ENCODE measurements at places on chromosomes 2 and 18.
A peak's percentile ranks its signal among the peaks of the same experiment; 100 is the strongest.

DNA sequence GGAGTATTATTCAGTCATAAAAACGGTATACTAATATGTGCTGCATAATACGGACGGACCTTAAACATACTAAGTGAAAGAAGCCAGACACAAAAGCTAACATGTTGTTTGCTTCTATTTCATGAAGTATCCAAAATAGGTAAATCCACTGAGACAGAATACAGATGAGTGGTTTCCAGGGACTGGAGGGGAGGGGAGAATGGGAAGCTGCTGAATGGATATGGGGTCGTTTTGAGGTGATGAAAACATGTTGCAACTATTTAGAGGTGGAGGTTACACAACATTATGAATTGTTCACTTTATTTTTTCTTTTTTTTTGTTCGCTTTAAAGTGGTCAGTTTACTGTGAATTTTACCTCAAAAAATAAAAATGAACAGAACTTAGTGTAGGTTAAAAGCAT, 52.9 kb downstream of the RAB10 start:
- no peak for DNase-seq

DNA sequence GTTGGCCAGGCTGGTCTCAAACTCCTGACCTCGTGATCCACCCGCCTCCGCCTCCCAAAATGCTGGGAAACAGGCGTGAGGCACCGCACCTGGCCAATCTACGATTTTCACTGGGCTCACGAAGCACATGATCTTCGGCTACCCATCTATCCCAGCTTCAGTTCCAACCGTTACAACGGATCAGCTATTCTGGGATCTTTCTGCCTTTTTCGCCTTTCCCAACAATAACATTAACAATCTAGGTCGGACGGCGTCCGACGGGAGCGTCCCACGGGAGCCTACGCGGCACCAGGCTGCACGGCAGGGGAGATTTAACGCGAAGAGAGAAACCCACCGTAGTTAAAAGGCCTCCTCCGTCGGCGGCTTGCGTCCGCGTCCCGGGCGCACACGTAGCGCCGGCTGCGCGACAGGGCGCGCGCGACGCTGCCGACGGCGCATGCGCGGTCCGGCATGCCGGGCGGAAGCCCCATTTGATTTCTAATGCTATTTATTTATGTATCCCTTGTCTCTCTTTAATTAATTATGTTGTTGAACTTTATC, at the start of gene MSL3B:
TSS of gene MSL3B (minus strand) at position 394 of the 540 bp plus-strand sequence.
- DNase-seq = peak; percentile 55

GRCh38 chr2:120231974-120232635, 8.9 kb upstream of the TMEM185B start:
- DNase-seq = peak; percentile 59

DNA sequence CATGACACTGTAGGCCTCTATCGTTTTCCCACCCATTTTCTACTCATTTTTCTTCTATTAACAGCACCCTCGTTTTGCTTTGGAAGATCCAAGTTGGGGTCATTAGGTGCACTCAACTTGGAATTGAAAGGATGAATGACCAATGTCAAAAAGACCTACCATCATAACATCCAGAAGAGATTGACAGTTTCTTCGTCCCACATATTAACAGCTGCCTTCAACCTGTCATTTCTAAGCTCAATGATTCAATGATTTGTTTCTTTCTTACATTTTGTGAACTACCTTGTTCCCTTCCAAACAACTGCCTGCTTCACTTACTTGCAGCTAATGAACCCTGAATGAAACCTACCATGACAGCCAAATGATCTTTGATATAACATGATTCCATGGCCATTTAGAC, 224.0 kb upstream of the KCNH7 start:
- no peak for DNase-seq

GRCh38 chr2:216402751-216403150, 9.5 kb upstream of the SMARCAL1 start:
- DNase-seq = no peak

DNA sequence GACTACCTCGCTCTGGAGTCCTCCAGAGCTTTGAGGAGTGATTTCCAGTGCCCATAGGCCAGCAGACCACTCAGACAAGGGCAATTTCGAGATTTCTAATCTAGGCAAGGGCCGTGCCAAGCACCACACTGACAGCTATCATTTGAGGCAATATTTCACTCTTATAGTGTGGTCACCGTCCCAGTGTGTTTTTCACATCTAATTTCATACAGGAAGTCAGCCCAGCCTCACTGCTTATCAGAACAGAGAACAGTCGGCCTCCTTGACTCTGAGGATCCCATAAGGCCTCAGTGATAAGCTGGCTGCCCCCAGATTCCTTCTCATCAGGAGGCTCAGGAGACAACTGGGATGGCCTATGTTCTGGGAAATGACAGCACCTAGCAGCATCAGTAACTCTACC, 581 bp downstream of the CAPN14 start:
- DNase-seq = no peak

DNA sequence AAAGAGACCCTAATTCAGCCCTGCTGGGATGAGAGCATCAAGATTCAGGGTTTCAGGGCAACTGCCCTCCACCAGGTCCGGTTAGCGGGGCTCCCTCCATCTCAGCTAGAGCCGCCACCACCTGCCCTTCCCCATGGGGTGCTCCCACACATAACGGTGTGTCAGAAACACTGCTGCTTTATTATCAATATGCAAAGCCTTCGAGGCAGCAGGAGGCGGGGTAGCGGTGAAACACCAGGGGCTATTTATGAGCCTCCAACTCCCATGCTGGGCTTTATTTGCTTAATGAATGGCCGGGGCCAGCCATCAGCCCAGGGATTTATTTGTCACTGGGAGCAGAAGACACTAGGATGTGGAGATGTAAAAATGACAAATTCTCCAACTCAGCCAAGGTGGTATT, 109.8 kb downstream of the GALNT14 start:
- no peak for DNase-seq

- DNase-seq = peak; percentile 60
These were observed 300.1 kb upstream of the TRIB2 start for GRCh38 chr2:12416600-12416999.

- DNase-seq = no peak
These were observed 219.5 kb upstream of the NRP2 start for GRCh38 chr2:205462681-205463345.

DNA sequence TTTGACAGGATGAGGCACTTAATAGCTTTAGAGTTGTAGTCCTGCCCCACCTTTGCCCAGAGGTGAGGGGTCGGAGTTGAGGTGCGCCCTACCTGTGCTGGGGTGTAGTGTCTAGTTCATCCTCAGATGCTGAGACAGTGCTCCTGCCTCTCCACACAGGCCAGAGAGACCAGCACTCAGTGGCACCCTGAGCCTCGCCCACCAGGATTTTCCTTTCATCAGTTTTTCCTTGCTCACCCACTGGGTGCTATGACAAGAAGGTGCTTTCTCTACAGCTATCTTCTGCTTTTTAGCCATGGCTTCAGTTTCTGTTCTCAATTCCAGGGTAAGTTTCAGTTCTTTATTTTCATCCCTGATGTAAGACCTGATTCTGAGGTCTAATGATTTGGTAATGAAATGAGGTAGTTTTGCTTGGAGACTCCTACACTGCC, 16.8 kb upstream of the TMEM131 start:
- peak; percentile 73 for DNase-seq

DNA sequence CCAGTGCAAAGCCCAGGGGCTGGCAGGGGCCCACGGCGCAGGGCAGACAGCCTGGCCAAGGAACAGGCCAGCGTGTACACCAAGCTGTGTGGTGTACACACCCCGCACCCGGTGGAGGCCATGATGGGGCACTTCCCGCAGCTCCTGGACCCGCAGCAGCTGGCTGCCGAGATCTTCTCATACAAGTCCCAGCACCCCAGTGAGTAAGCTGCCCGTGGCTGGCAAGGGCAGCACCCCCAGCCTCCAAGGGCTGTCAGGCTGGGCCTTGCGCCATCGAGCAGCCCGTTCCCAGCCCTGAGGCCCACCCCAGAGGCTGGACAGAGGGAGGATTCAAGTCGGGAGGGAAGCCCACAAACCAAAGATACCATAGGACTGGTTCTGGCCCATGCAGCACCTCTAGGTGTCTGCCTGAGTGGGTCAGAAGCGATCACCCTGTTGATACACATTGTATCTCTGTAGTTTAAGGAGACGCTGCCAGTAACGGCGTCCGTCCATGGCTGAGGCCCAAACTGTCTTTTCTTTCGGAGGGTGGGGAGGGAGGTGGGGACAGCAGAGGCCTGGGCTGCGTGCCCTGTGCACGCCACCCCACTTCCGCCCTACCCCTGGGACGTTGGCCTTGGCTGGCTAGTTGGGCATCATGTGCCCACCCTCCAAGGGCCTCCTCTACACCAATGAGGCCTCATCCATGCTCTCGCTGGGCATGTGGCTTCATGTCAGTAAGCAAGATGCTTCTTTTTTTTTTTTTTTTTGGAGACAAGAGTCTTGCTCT, 16.8 kb upstream of the MTERF4 start:
- DNase-seq = no peak

DNA sequence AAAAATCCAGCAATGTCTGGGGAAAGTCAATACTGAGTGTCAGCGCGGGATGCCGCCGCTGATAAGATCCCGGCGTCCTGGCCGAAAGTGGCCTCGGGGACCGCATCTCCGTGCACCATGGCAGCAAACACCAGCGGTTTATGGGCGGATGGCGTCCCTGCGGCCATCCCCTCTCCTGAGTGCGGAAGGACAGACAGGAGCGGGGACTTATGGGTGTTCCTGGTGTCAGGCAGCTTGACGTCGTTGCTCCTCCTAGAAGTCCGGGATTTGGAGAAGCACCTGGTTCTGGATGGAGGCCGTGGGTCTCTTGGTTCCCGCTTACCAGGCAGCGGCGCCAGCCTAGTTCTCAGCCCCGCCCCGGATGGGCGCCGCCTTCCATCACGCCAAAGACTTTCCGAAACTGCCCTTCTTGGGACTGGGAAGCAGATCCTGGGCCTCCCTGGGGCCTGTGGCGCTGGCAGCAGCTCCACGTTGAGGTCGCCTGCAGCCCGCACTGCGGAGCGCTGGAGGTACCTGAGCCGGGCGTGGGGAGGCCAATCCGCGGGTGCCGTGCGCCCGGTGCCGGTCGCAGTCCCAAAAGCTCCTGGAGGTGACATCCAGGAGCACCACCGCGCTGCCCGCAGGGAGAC, 119.1 kb downstream of the CCDC74A start:
- no peak for DNase-seq

DNA sequence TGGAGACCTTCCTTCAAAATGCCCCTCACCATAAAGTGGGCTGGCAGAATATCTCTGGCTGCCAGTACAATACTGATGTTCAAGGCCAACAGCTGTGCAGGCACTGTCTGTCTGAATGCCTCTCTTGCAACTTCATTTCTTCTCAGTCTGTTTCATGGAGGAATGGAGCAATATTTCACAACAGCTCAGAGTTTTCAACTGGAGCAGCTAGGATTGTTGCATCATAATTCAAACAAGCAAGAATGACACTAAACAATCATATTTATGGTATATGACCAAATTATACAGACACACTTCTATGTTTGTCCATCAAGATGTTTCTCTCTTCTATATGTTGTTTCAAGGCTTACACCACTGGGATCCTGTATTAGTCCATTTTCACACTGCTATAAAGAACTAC, 444.2 kb downstream of the LRATD1 start:
- DNase-seq = no peak

GRCh38 chr2:50723286-50723938, 308.5 kb downstream of the NRXN1 start:
- DNase-seq = no peak

DNA sequence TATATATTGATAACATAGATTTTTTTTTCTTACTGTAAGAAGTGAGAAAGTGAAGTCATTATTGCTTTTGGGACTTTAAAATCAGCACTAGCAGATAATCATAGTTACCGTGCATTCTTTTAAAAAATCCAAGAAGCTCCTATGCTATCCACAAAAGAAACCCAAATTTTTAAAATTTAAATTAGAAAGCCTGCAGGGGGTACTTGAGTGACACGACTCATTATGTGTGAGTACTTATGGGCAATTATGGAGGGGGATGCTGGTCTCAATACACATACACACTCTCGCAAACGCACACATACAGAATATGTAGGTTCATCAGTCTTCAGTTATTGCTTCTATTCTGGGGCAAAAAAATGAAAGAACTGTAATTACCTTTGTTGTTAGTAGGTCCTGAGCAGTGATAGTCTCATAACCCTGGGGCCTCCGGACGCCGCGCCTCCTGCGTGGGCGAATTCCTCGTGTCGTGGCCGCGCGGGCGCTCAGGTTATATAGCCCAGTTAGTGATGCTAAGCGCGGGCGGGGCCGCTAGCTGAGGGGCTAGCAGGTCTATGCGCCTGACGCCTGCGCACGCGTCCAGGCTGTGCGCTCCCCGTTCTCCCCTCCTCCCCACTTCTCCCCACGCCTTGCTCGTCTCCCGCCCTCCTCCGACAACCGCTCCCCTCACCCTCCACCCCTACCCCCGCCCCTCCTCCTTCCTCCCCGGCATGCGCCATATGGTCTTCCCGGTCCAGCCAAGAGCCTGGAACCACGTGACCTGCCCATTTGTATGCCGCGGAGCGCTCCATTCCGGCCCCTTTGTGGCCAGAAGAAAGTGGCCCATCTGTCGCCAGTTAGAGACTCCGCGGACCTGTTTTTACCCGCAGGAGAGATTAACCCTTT, at the start of gene NEUROD1:
TSS of gene NEUROD1 (minus strand) at position 463 of the 882 bp plus-strand sequence. CDS start 1,657 bp downstream, outside the sequence.
- peak; percentile 18 for DNase-seq

DNA sequence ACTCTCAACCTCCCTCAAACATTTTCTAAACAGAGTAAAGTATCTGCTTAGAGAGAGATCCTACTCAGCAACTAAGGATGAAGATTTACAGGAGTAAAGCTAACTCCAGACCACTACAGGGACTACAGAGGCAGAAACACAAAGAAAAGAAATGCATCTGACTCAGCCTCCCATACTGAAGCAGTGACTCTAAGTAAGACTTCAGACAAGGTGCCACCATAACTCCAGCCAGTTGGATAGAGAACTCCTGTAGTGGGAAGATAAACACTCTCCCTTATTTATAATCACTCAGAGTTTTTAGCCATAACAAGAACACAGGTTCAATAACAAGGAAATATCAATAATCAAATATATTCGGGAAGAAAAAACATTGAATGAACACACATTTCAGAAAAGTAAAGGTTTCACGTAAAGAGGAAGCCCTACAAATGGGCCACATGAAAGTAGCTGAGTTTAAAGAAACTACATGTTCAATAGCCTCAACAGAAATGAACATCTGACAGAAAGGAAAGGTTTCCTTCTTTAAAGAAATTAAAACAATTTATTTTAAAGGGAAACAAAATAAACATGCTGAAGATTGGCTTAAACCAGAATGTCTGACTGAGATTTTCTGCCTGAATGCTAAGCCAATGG, 519.9 kb downstream of the KCNJ3 start:
- DNase-seq = no peak

- DNase-seq = no peak
These were observed 55.6 kb downstream of the RPL37A start for GRCh38 chr2:216554286-216554685.

GRCh38 chr2:31219131-31219969, 2.0 kb upstream of the CAPN14 start:
- DNase-seq = no peak

DNA sequence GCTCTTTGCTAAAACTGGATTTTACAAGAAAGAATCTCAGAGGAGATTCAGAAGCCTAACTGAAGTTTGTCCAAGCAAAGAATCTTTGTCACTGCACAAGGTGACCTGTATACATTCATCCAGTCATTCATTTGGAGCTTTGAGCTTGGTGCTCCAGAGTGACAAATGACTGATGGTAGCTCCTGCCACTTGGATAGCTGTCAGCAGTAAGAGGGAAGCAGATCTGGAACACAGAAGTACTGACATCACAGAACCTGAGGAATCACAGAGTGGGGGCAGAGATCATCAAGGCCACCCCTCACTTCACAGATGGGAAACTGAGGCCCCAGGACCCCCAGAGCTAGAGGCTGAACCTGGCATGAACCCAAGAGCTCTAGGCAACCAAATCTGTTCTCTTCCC, 28.8 kb upstream of the IGFBP2 start:
- DNase-seq = no peak

- DNase-seq = no peak
These were observed 86.3 kb downstream of the R3HDM1 start for GRCh38 chr2:135617501-135618015.

GRCh38 chr2:65802298-65802942, 370.0 kb upstream of the SPRED2 start:
- DNase-seq = no peak

Measured in activated CD4-positive, alpha-beta T cell treated with anti-CD3 and anti-CD28 coated beads, Interleukin-2, amount 50 U/mL, for 48 hours (primary cell).